ENCODE measurements at places on chromosomes 4 and X.

DNA sequence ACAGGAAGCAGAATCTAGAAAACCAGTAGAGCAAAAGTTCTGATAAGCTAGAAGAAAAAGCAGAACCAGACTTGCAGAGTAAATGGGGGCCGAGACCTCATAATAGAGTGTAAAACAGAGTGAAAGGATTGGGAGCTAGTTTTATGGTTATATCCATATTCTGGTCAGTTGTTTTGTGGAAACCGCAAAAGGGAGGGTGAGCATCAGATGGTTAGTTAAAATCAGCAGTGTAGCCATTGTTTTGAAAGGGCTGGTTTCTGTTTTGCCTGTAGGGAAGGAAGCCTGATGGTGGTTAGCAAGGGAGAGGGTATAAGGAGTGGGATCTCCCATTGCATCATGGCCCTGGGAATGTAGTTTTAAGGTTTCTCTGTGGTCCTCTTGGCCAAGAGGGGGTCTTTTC lies 17.2 kb upstream of the CCNI start:
- DNase-seq = no peak

DNA sequence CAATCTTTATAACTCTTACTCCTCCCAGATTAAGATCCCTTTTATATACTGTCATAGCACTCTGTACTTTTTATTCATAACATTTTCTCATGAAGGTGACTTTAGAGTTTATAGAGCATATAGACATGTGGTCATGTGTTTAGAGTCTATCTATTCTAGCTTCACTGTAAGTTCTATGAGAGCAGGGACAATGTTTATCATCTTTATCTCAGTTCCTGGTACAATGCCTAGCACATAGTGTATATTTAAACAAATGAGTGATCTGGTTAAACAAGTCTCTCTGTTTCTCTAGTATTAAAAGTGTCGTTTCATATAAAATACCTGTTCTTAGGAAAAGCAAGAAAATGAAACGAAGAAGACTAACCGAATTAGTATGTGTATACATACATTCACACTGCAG lies 3.2 kb downstream of the CXCL6 start:
- no peak for DNase-seq

DNA sequence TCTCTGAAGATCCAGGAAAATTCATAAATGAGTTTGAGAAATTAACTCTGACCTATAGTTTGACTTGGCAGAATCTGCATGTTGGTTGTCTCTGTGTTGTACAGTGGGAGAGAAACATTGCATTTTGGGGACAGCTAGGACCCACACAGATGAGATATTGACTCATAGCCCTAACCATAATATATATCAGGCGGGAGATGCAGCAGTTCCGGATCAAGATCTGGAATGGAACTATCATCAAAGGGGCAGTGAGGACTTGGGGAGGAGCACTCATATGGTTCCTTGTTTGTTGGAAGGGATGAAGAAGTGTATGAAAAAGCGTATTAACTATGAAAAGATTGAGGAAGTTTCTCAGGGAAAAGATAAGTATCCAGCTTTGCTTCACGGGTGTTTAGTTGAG lies 14.0 kb downstream of the CXCL2 start:
- DNase-seq = no peak

DNA sequence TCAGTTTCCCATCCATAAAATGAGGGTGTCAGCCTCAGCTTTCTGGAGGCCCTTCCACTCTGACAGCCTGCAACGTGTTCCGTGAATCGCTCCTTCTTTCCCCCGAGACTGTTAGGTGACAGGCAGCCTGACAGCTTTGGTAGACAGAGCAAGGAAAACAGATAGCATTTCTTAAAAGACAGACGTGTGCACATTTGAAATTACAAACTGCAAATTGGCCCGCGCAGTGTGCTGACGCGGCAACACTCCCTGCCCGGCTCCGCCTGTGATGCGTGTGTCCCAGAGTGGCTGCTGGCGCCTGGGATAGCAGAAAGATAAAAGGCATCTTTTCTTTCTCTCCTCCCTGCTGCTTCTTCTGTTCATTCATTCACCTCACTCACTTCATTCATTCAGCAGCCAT lies 245.3 kb downstream of the AFAP1 start:
- no peak for DNase-seq

GRCh38 chr4:188958346-188958745 lies 819.1 kb downstream of the TRIML1 start:
- DNase-seq = no peak

DNA sequence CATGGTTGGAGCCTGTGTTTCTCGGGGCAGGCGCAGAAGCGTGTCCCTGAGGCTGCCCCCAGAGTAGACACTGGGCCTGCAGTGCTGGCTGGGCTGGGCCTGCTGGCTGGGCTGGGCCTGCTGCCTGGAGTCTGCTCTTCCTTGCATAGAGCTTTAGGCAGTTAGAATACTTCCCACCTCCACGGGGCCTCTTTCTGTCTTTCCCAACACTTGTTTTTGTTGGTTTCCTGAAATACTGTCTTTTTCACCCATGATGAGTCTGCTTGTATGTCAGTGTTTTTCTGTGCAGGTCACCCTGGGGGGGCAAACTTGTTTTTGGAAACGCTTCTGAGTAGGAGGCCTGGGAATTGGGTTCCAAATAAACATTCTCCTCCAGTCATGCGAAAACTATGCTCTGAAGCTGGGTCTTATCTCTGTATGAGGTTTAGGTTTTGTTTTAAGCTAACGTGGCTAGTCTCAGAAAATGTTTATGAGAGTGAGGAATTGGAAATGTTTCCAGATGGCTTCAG lies 32.2 kb downstream of the TRMT44 start:
- peak; percentile 44 for DNase-seq

GRCh38 chr4:98474408-98474844 lies 184.0 kb downstream of the TSPAN5 start:
- DNase-seq = no peak

DNA sequence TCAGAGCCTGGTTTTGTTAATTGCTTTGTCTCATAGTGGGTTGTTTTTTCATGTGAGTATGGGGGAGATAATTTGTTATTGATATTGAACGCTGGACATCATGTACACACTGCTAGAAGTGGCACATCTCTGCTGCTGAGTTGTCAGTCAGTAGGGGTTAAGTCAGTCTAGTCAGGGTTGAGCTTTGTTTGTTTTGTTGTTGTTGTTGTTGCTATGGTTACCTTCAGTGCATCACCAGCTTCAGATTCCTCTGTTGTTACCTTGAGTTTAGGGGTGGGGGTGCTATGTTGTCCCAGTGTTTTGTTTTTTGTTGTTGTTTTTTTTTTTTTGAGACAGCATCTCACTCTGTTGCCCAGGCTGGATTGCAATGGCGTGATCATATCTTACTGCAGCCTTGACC lies 9.9 kb downstream of the YIPF6 start:
- DNase-seq = no peak

- no peak for DNase-seq
Observed at GRCh38 chr4:14008494-14008893, 381.0 kb upstream of the BOD1L1 start.

DNA sequence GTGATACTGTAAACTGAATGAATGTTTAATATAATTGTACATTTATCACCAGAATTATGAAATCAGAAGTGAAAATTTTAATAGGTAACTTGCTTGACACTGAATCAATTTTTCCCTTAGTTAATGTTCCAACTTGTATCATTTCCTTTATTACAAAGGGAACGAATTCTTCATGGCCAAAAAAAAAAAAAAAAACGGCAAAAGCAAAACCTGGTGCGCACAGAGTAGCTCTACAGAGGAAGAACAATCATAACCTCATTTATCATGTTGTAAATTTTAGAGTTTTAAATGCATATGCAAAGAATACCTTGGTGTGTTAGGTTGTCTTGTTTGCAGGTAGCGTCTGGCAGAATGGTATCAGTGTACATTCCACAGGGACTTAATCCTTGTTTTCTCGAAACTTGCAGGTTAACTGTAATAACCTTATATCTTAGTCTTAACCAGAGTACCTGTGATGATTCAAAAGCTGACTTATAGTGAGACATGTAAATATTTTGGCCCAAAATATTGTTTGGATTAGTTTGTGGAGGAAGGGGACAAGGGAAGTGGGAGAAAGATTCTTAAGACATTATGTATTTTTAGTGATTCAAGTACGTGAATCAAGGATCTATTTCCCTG lies 70.0 kb downstream of the NPNT start:
- DNase-seq = no peak

DNA sequence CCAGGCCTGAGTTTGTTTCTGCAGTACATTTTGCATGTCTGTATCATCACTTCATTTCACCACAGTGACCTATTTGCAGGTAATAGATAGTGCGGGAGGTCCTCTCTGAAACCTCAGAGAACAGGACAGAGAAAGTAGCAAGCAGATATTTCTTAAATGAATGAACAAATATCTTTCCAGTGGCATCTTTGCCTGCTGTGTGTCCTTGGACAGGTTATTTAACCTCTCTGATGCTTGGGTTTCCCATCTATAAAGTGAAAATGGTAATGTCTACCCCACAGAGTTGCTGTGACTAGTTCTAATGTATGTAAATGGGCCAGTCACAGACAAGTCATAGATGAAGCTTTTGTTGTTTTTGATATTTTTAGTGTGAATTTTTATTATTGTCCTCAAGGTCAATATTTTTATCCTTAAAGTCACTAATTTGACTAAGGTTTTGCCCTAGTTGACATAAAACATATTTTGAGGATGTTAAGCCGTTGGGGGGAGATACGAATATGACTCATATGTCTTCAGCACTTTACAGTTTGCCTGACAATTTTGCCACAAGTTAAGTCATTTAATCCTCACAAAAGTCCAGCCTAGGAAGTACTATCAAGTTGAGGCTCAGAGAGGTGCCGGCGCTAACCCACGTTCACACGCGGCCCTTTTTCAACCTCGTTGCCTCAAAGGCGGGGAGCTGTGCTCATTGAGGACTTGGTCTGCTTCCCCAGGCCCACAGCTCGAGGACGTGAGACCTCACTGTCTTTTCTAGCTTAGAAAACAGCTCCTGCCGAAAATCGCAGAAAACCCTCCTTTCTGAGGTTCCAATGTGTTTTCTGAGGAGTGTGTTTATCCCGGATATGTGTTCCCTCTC lies 126.7 kb upstream of the STX18 start:
- DNase-seq = no peak

DNA sequence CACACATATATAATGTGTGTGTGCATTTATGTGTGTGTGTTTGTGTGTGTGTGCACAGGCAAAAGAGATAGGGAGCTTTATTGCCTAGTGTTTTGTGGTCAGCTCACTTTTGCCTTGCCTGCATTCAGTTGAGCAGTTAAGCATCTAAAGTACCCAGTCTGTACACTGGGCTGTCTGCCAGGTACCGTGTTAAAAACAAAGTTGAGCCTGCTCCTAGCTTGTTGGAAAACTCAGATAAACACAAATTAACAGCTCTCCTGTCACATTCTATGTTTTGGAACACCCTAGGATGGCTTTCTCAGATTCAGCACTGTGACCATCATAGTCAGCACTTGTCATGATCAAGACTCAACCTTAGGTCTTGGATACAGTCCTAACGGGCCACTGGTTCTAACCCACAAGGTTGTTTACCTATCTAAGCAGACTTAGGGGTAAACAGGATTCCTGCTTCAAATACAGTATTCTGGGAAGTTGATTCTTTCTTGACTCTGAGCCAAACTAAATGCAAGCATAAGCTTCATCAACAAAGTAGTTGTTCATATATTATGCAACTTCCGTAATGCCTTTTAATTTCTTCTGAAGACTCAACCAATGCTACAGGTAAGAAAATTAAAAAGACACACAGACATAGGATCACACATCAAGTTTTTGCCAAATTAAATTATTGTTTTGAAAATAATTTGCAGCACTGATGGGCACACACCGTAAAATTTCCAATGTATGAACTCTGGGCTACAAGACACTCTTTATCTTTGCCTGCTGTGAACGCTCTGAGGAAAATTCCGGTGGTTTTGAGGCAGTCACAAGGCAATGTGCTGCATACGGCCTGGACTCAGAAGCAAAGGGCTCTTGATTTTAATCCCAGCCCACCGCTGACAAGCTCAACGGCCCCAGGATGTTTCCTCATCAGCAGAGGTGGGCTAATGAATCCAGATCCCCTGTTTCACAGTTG lies 11.3 kb upstream of the CD99 start:
- DNase-seq = no peak

- no peak for DNase-seq
Observed at GRCh38 chrX:133726211-133726630, 259.2 kb downstream of the GPC3 start.

GRCh38 chr4:65646136-65646535 lies 24.2 kb downstream of the EPHA5 start:
- no peak for DNase-seq

- DNase-seq = peak; percentile 12
Observed at GRCh38 chr4:147590249-147590920, 26.8 kb upstream of the TMEM184C start.

GRCh38 chr4:188439641-188440311 lies 300.5 kb downstream of the TRIML1 start:
- peak; percentile 3 for DNase-seq

GRCh38 chr4:127138586-127138985 lies 494.2 kb upstream of the INTU start:
- DNase-seq = no peak

GRCh38 chr4:825063-825970 lies 612 bp downstream of the CPLX1 start:
- no peak for DNase-seq

GRCh38 chr4:73345399-73345975 lies 58.6 kb upstream of the ALB start:
- DNase-seq = no peak

DNA sequence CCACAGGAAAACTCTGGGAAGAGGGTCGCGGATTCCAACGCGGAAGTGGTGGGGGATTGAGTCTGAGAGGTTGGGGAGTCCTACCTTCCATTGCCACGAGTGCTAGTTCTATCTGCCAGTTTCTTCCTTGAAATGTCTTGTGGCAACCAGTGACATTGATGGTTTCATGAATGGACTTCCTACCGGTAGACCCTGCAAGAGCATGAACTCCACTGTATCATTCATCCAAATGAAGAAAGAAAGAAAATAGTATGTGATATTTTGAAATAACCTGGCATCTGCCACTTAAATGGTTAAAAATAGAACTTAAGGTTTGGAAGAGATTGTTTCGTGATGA lies 1.1 kb upstream of the SLC10A7 start:
- no peak for DNase-seq

DNA sequence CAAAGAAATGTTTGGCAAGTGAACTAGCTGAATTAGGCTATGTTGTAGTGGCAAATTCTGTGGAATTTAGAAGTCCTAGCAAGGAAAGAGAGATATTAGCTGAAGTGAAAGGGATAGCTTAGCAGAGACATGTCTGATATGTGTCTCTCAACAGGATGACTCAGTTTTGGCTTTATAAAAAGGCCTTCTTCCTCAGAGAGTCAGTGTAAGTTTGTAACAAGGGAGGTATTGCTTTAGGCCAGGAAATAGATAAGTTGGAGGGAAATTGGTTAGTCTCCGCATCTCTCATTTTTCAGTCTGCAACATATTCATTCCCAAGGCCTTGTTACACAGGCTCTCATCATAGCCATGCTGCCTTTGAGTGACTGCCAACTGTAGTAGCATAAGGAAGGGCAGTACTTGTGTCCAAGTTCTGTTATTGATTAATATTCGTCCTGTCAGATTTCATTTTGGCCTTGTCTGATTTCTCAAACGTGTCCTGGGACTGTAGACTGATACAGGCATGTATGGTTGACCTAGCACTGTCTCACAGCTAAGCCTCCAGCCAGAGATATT lies 4.0 kb downstream of the TMEM164 start:
- no peak for DNase-seq

Measured in H54 (cell line).